Activated CD4-positive, alpha-beta T cell treated with anti-CD3 and anti-CD28 coated beads for 4 hours (primary cell): ENCODE measurements at places on chromosomes 6 and 20.

DNA sequence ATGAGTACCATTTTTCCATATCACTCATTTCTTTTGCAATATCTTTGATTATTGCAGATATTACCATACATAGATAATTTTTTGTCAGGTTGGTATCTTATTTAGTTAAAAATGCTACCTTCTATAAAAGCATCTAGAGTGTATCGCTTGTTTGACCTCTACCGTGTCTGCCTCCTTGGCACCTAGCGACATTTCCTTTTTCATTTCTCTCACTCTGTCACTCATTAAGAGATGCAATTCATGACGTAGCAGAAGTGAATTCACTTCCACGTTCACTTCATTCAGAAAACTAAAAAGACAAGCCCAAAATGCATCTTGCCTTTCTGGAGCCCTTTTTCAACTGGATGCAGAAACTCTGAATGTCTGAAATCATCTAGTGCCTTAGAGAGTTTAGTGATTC, 172.9 kb downstream of the MMS22L start:
- DNase-seq, result no peak

DNA sequence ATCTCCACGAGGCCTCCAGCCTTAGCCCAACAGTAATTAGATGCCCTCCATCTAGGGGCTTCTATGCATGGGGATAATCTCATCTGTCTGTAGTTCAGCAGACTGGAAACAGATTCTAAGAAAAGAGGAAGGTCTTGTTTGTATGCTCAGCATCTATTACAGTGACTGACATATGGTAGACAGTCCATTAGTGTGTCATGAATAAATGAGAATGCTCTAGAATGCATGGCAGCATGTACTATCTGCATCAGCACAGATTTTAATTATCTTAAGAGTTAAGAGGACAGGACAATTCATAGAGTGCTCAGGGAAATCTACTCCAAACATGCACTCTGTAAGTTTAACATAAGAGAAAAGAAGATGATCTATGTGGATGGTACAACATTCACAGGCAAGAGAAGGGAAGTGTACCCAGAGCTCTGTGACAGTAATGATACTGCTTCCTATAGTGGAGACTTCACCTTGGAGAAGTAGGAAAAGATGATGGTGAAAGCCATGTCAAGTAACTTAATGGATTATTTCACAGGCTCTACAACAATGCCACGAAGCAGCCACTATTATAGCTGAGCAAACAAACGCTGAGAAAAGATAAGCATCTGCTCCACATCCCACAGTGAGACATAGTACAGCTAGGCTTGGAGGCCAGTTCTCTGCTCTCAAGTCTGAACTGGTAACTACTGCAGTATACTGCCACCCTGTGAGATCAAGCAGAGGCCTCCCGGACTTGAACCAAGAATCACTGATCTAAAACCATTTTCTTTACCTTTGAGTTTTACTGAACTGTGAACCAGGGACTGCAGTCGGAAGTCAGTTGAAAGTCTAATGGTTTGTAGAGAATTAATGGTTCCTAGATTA, 309.2 kb upstream of the SPTLC3 start:
- DNase-seq, result no peak

GRCh38 chr20:1505871-1506270, 14.7 kb upstream of the SIRPB2 start:
- no peak for DNase-seq

GRCh38 chr6:107274288-107274687, 159.0 kb upstream of the BEND3 start:
- no peak for DNase-seq

GRCh38 chr6:161630674-161631073, 356.8 kb upstream of the AGPAT4 start:
- no peak for DNase-seq

DNA sequence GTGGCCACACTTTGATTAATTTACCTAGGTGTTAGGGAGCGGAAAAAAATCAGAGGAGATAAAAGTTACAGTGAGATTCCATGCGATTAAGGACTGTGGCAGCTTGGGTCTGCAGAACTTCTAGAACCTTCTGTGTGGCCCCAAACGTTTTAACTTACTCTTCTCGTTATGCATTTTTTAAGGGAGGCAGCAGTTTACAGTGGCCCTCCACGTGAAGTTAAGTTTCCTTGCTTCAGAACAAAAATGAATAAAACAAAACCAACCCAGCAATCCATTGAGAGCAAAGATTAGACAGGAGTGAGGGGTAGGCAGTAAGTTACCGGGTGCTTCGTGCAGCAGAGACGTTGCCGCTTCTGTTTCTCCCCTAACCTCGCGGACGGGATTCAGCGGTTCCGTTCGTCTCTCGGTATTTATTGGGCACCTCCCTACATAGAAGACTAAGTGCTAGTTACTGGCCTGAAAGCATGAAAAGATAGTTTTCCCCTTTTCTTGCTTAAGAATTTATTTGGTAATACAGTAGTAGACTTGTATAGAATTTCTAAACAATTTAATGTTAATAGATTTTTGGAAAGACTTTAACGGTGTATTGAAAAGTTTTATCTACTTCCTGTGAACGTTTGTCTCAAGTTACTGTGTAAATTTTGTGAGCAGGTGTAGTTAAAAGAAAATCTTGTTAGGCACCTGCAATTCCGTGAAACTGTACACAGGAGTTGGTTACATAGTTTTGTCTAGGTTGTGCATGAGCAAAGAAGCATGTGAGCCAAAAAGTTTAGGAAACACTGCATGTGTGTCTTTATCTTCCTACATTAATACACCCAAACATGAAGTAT, 1.1 kb downstream of the BAG2 start:
- peak; percentile 14 for DNase-seq

- no peak for DNase-seq
Measured at GRCh38 chr6:20169786-20170185, 42.5 kb downstream of the MBOAT1 start.

GRCh38 chr6:135630789-135631376, 133.3 kb upstream of the AHI1 start:
- DNase-seq, result no peak

DNA sequence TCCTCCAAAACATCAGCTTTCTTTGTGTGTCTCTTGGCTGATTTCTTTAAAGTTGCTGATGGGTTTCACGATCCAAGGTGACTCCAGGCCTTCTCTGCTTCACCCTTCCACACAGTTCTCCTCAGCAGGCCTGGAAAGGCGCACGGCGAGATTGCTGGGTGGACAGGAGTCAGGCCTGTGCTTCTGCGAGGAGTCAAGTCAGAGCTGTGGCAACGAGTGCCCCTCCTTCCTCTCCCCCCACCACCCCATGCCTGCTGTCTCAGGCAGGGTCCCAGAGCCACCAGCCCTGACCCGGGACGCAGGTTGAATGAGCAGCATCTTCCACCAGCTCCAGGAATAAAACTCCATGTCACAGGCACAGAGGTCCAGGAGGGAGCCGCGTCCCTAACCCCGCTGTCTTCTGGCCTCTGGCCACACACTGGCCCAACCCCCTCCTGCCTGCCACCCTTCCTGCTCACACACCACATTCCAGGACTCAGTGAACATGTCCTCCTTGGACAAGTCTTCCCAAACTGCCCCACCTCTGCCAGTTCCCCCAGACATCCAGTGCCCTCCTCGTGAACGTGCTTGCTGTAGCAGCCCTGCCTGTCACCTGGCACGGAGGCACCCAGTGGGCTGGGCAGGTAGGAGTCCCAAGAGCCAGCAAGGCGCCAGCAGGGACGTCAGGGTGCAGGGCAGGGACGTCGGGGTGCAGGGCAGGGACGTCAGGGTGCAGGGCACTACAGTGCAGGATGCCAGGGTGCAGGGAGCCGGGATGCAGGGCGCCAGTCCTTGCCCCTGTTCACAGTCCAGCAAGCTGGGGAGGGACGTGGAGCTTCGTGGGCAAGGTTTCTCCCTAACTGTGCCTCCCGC, 7.2 kb upstream of the NTSR1 start:
- DNase-seq, result no peak

DNA sequence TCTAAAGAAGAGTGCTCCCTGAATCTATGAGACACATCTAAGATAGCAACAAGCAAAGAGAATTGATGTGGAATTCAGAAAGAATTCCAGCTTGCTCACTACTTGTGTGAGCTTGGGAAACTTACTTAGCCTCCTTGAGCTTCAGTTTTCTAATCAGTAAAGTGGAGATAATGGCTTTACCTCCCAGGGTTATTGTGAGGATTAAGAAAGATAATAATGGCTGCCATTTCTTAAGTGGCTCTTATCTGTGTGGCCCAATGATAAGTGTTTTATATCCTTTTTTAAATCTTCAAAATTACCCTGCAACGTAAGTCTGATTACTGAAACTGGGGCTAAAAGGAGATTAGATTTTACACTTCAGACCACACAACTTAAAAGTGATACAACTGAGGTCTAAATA, 418.5 kb downstream of the LMBRD1 start:
- DNase-seq, result no peak

DNA sequence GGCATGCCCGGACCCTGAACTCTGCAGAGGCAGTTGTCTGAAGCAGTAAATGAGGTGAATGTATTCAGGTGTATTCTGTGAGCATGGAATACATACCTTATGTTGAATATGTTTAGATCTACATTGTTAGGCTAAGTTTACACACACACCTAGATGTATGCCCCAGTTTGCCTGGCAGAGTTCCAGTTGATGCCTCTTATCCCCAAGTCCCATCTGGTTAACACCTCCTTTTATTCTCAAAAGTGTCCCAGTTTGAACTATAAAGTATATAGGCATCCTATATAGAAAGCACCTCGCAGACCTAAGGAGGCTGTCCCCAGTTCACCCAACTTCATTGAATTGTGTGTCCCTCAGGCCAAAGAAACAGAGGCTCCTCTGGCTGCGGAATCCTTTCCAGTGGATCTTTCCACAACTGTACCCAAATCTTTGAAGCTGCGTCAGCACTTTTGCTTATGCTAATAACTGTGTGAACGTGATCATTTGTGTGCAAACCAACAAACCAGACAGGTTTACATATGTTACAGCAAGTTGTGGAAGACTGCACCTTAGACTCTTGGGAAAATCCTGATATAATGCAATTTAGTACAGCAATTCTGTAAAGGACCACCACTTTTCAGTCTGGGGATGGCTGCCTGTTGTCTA, 4.8 kb upstream of the DHX35 start:
- no peak for DNase-seq

GRCh38 chr6:150249261-150249660, 106.4 kb downstream of the PPP1R14C start:
- DNase-seq, result no peak

DNA sequence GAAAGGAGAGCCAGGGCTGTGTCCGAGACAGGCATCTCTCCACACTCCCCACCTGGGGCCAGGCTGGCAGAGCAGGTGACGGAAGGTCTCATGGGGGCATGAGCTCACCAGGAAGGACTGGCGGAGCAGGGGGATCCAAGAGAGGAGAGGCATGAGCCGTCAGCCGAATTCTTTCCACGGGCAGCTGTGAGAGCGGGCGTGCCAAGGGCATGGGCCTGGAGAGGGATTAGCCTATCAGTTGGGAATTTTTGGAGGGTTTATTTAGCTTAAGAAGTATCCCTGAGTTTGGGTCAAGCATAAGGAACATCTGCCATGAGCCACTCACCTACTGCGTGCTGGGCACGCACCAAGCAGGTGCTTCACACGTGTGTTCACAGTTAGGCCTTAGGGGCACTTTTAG, 60.2 kb upstream of the ZNFX1 start:
- DNase-seq, result no peak

DNA sequence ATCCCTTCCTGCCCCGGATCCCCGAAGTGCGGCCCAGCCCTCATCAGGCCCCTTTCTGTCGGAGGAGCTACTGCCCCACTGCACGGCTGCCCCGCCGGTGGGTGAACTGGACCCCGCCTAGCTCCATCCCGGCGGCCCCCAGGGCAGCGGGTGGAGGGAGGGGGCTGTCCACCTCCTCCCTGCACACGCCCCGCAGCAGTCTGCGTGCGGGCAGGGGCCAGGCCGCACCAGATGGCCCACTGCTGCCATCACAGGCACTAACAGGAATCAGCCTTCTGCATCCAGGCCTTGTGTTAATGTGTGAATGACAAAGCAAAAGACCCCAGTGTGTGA, 54.9 kb upstream of the UNC93A start:
- DNase-seq, result no peak

DNA sequence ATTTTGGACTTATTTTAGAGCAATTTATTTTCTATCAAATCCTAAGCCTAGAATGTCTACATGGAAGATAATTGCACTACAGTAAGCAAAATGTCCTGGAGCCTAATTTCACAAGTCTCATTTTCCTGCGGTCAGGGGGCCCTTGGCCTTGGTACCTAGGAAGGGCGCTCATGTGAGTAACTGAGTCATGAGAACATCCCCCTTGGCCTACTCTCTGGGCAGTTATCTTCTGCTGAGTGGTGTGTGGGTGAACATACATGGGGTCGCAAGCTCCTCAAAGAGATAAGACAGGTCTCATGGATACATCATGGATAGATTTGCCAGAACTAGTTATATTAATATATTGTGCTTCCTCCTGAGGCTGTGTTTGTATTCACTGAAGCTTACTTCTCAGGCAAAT, 211.2 kb upstream of the MARCKS start:
- DNase-seq, result no peak

DNA sequence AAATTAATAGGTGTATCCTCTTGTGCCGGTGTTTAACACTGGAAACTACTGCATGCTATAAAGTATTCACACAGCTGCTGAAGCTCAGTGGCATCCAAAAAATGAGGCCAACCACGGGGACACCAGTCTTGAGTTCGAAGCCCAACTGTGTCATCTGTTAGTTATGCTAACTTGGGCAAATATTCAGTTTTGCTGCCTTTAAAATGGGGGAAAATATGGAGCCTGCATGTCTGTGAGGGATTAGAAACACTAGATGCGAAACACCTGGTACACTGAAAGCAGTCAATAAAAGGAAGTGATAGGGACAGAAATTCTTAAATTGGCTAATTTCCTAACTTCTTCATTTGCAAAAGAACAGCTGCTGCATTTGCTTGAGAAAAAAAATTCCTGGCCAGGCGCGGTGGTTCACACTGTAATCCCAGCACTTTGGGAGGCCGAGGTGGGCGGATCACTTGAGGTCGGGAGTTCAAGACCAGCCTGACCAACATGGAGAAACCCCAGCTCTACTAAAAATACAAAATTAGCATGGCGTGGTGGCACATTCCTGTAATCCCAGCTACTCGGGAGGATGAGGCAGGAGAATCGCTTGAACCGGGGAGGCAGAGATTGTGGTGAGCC, 36.6 kb upstream of the MLIP start:
- DNase-seq, result no peak

GRCh38 chr6:52588710-52589091, 11.8 kb upstream of the TRAM2 start:
- no peak for DNase-seq

DNA sequence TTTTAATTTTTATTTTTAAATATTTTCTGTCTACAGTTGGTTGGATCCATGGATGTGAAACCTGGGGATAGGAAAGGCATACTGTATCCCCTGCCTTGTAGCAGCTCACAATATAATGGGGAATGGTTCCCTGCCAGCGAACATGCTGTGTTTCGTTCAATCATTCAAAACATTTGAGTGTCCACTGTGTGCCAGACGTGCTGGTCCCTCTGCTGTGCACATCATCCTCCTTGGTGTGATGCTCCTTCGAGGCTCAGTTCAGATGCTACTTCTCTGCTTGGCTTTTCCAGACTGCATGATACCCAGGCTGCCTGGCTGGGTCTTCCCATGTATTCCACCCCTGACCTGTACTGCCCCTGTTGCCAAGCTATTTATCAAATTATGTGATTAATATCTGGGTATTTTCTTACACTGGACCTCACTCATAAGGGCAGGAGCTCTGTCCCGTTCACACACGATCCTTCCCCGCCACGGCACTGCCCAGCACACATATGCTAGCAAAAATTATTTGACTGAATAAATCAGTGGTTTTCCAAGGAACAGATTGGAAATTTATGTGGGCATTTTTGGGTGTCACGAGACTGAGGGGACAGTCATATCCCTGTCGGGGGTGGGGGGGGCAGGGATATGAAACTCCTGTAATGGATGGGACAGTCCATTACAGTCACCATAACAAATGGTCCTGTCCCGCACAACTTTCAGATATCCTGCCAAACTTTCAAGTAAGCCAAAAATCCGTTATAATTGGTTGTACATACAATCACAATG, 4.9 kb downstream of the SDCBP2 start:
- no peak for DNase-seq
